RWPE1 (cell line): ENCODE measurements at places on chromosomes 11 and 22.

- DNase-seq, result peak; percentile 13
These were observed 16.2 kb upstream of the SHANK3 start for GRCh38 chr22:50656122-50657070.

- DNase-seq, result no peak
These were observed 14.8 kb downstream of the APLNR start for GRCh38 chr11:57222239-57222638.

GRCh38 chr22:33811686-33812085, 108.6 kb downstream of the LARGE1 start:
- no peak for DNase-seq

- no peak for DNase-seq
These were observed 24.7 kb downstream of the TUB start for GRCh38 chr11:8105666-8106065.

GRCh38 chr22:38655519-38656255, 505 bp downstream of the FAM227A start:
- peak; percentile 3 for DNase-seq

GRCh38 chr11:66856496-66857233, at the start of gene LRFN4:
LRFN4 (plus strand) TSS chr11:66857064; CDS start chr11:66857745, 681 bp downstream.
- peak; percentile 57 for DNase-seq

DNA sequence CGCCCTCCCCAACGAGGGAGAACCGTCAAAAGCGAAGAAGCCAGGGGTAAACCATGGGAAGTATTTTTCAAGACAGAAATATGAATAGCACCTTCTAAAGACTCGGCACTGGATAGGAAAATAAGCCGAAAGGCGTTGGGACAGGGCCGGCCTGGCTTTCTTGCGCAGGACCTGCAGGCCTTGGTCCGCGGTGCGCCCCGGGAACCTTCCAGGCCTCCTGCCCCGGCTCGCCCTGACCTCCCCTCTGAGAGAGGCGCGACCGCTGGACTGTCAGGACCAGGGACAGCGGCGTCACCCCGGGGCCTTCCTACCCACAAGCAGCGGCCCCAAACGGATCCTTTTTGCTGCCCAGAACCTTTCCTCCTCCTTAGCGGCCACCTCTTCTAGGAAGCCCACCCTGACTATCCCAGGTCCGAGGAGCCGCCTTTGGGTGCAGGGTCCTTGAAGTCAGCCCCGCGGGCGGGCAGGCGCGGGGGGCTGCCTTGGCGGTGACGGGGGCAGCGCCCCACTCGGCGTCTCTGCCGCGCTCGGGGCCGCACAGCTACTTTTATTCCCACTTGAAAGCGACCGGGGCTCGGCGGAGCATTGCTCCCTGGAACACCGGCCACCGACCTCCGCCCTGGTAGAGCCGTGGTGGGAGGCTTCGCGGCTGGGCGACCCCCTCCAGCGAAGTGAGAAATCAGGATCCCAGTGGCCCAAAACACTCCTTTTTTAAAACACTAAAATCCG, 650 bp upstream of the MAPK11 start:
- DNase-seq, result no peak

DNA sequence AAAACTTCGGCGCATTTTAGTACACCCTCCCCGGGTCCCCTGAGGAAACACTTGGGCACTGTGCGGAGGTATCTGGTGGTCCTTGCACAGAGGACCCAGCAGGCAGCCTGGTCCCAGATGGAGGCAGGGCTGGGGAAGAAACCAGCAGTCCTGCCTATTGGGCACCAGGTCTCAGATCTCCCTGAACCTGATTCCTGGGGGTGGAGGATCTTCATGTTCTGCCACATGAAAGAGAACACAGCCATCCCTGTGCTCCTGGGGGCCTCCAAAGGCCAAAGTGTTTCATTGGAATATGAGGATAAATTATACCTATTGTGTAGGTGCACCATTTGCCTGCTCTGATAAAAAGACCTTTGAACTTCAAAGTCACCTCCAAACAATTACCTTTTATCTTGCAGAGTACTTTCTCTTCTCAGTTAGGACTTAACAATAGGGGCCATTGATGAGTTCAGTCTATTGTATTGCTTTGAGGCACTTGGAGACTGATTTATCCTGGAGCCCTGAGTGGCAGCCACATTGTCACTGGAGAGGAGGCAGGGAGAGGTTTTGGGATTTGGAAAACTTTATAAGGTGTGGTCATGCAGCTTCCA, 1.8 kb downstream of the RCN1 start:
- DNase-seq, result no peak

DNA sequence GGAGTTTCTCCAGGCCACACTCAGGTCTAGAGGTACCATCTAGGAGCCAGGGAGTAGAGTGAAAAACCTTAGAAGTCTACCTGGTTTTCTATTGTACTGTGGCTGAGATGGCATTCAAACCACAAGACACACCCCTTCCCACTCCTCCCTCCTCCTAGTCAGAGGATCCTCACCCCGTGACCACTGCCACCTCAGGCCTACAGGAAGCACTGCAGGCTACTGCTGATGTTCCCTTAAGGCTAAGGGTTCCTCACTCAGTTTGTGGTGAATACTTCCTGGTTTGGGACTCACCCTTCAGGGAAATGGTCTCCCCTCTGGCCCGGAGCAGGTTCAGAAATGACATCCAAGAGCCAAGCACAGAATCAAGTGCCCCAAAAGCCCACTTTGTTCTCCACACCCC, 1293.9 kb downstream of the JRKL start:
- DNase-seq, result peak; percentile 2

DNA sequence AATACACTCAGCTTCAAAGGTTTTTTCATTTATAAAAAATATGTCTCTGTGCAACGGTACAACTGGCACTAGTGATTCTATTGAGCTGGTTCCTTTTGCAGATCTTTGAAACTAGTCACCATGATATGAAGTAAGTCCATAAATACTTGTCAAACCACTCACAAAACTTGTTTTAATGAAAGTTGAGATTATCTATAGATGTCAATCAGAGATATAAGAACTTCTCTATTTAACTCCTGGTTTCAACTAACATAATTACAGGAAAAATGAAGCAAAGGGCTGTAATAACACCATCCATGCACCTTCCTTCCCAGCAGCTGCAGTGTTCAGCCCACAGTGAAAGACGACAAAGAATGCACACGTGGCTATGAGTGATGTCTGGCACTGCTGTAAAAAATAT, 44.7 kb downstream of the TMEM123 start:
- no peak for DNase-seq

- DNase-seq, result no peak
These were observed 1.9 kb downstream of the C11orf71 start for GRCh38 chr11:114398303-114398920.

- DNase-seq, result peak; percentile 92
These were observed 16.1 kb downstream of the BIK start for GRCh38 chr22:43126501-43127165.

GRCh38 chr11:68051191-68052136, 12.6 kb downstream of the TCIRG1 start:
- no peak for DNase-seq

DNA sequence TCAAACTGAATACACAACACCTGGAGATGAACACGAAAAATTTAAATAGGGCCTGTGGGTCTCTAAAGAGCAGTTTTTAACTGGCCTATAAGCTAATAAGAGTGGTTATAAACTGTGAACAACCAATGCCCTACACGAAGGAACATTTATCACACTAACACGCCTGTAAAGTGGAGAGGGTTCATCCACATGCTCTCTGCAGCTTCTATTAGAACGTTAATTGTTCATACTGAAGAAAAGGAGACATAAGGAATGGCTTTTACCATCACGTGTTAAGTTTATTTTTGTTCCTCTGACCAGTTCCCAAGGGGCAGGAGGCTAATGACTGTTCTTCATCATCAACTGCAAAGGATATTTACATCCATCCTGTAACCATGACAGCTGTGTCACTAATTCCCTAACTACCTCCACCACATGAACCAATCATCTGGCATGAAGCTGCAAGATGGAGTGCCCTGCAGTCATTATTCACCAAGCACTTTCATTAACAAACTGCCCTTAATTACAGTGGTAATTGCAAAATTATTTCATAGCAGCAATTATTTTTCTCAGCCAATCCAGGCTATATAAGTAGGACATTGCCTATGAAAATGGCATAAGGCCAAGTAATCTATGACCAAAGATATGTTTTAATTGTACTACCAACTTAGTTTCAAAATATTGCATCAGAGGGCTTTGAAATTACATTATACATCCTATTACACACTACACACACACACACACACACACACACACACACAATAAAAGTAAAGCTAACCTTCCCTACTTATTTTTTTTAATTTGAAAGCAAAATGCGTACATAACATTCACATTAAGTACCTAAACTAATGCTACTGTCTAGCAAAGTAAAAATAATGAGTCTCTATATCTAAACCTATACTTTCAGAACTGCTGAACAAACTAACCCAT, 186.7 kb downstream of the CADM1 start:
- DNase-seq, result no peak

GRCh38 chr11:76250520-76251225, 44.4 kb upstream of the WNT11 start:
- DNase-seq, result no peak

GRCh38 chr11:4610258-4610935, 2.4 kb upstream of the TRIM68 start:
- DNase-seq, result no peak

- no peak for DNase-seq
These were observed 118.5 kb upstream of the TIMP3 start for GRCh38 chr22:32682990-32683389.
